ENCODE measurements at places on chromosomes 11 and 22.

GRCh38 chr11:91608677-91609076 lies 615.9 kb upstream of the FAT3 start:
- no peak for DNase-seq

DNA sequence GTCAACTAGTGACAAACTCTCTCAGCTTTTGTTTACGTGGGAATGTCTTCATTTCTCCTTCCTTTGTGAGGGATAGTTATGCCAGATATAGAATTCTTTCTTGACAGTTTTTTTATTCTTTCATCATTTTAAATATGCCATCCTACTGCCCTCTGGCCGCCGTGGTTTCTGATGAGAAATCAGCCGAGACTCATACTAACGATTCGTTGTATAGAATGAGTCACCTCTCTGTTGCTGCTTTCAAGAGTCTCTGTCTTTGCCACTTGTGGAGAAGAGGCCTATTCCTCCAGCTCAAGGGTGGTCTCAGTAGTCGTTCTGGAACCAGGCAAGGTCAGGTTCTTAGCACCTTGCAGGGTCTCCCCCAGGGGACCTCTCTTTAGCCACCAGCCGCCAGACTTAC lies 8.0 kb downstream of the MYO7A start:
- DNase-seq: no peak

GRCh38 chr22:23525510-23525909 lies 54.6 kb downstream of the IGLL1 start:
- no peak for DNase-seq

DNA sequence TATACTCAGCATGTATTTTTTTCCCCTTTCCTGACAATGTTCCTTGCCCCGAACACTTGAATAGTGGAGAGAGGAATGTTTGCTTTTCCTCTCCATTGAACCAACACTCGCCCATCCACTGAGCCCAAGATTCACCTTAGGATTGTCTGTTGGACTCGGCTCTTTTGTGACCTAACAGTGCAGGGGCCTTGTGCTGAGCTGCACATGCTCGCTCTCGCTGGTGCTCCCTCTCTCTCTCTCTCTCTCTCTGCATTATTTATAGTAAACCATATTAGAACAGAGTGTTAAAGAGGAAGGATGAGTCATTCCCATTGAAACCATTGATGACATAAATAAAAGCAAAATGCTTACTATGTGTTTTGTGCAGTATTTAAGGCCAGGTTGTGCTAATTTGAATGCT lies 20.7 kb downstream of the ZBTB16 start:
- DNase-seq: no peak

DNA sequence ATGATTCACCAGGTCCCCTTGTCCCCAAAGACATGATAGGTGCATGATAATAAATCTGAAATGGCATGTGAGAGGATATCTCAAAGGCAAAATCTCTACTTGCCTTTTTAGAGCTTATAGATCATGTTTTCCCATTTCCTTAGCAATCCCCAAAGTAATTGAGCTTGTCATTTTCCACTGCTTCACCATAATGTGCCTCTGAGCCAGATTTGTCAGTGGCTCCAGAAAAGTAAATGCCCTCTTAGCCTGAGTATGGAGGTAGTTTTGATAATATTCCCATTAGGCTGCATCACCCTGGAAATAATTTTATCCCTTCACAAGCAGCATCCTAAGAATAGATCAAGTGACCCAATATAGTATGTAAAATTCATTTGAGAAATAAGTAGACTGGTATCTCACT lies 36.7 kb upstream of the ADSL start:
- DNase-seq: no peak

Data from hypothalamus (tissue), 51 donors.